ENCODE measurements at places on chromosomes 2 and 18.

DNA sequence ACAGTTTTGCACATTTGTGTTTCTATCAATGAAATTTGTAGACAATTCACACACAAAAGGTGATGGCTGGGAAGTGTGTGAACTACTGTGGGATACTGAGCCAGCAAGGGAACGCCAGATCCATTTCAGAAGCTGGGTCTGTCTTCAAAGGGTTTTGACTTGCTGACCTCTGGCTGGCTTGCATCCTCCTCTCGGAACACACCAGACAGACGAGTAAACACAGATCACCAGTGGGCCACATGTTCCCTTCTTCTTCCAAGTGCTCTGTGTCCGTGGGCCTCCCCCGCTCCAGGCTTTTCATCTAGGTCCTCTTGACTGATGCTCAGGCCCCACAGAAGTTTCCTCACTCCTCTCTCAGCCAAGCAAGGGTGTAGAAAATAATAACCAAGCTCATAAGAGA lies 122.2 kb upstream of the OSR1 start:
- DNase-seq, result no peak

DNA sequence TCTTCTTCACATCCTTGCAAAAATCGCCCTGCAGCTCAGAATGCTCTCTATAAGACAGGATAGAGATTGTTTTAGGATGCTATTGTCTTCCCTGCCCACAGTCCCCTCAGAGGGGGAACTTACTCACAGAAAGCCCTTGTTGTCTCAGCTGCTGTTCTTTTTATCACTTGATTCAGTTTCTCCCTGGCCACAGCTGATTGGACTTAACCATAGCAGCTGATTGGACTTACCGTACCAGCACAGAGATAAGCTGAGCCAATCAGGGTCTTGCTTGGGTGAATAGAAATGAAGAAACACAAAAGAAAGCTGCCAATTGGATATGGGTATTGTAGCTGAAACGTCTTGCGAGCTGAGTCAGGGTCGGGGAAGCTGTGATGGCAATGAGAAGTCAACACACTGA lies 194.2 kb upstream of the MEX3C start:
- peak; percentile 91 for DNase-seq

DNA sequence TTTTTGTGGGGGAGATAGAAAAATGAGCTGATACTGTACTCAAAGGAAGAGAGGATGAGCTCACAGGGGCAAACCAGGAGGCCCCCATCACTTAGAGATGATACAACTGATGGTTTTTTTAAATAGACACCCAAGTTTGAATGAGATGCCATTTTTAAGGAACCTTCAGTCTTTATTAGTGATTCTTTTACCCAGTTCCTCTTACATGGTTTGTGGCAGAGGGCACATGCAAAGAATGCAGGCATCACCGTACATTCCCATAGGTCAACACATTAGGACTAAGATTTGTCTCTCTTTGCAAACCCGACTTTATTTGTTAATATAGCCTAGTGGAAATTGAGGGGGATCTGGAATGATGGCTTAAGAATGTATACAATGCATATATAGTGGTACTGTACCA lies 250.9 kb downstream of the ASXL3 start:
- no peak for DNase-seq

DNA sequence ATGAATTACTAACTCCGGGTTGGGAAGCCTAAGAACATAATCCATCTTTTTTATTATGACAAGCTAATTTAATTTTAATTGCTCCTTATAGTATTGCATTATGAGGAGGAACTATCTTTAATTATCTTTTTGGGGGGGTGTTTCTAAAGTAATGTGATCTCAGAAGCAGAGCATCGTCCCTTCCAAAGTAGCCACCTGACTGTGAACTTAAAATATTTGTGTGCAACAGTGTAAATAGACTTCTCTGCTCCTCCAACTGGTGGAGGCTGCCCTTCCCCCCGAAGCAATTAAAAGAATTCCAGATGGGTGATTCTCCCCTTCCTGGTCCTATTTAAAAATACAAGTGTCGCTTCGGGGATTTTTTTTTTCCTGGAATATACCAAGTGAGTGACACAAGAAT lies 55.7 kb downstream of the TCF7L1 start:
- no peak for DNase-seq

DNA sequence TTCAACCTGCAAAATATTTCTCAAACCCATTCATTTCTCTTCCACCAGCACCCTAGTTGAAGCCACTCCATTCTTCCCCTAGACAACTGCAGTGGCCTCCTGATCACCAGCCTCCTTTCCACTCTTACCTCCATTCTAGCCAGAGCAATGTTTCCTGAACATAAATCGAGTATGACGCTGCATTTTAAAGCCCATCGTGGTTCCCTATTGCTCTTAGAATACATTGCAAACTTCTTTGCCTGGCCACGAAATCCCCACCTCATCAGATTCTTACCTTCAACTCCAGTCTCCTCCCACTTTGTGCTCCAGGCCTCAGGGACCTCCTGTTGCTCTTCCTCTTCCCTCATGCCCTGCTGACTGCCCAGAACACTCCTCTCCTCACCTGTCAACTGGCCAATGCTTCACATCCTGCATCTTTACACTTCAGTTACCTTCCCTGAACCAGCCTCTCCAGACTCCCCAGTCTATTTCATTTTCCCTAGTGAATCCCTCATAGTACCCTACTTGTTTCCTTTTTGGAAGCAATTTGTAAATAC lies 176.5 kb upstream of the CTAGE1 start:
- DNase-seq, result no peak

GRCh38 chr2:99431587-99432275 lies 58.1 kb downstream of the REV1 start:
- DNase-seq, result no peak

DNA sequence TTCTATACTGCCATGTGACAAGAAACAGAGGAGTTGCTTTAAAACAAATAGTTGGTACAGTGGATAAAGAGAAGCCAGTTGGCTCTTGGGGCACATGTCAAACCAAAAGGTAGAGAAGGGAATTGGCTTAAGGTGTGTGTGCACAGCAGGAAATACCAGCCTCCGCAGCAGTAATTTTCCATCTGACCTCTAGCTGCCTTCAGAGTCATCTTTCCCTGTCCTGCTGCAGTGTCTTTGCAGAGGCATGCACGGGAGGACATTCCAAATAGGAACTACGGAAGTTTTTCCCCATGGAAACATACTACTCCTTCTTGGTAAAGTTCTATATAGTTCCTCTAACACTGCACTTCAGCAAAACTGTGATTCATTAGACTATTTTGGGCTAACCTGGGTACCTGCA lies 99.5 kb downstream of the RAB3GAP1 start:
- no peak for DNase-seq

DNA sequence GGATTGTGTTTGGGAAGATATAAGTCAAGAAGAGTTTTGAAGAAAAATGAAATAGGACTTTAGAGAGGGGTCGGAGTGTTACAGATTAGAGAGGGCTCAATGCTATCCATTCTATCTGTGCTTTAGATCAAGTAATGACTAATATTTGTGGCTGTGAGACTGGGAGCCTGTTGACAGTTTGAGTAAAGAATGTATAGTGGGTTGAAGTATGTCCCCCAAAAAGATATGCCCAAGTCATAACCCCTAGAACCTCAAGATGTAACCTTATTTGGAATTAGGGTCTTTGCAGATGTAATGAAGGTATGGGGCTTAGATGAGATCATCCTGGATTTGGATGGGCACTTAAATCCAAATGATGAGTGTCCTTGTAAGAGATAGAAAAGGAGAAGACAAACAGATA lies 55.3 kb upstream of the SERPINE2 start:
- no peak for DNase-seq

DNA sequence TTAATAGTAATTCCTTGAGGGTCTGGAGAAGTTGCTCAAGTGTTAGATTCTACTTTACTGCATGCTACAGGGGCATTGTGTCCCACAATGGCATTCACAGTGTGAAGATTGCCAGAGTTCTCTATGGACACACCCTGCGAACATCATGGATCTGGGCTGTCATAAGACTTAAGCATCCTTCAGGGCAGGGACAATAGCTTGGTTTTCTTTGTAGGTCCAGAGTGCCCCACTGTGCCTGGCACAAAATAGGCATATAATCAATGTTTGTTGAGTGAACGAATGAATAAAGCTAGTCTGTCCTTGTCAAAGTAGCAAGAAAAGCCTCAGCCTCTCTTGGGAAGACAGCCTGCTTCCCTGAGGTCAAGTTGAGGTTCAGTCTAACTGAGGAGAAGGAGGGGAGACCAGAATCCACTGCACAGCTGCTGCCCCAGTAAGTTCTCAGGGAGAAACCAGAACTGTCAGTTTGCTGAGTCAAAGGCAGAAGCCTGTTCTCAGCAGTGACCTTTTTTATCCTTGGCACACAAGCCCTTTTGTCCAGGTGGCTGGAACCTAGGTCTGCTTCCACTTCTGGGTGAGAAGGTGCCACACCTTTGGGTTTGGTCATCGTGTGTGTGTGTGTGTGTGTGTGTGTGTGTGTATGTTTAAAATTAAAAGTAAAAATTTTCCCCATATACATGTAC lies 15.0 kb downstream of the INPP4A start:
- DNase-seq, result no peak

DNA sequence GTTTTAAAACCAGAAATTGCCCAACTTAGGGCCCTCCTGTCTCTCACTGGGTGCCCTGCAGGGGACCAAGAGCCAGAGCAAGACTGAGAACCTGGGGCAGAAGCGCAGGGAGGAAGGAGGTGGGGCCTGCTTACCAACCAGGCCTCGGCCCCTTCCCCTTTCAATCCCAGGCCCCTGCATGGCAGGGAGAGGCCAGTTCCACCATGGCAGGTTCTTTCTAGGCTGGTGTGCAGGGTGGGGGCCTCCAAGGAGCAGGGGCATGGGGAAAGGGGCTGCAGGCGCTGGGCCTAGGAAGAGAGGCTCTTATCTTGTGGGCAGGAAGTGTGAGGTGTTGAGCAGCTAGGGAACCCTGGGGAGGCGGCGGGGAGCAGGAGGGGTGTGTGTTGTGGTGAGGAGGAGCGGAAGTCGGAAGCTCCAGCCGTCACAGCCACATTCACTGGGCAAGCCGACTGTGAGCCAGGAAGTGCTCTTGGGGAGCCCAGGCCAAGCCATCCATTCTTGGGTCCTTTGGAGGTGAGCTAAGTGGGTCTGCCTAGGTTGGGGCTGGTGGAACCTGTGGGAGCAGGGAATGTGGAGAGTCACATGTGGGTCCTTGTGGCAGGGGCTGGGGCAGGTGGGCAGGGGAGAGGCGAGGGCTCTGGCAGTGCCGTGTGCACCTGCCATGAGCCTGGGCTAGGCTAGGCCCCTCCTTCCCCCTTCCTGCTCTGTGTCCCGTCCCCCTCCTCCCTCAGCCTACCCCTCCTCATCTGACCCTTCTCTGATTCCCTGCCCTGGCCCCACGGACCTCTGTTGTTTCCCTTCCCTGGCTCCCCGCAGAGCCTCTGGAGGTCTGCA lies at the start of gene PSD4:
Gene PSD4 (plus strand): TSS at position 430 of the 834 bp plus-strand sequence. CDS start 8,486 bp downstream, outside the sequence.
- peak; percentile 27 for DNase-seq

- peak; percentile 55 for DNase-seq
Observed at GRCh38 chr2:162123806-162124758, 28.0 kb downstream of the GCG start.

GRCh38 chr2:129062146-129062912 lies 743.7 kb upstream of the HS6ST1 start:
- DNase-seq, result no peak

DNA sequence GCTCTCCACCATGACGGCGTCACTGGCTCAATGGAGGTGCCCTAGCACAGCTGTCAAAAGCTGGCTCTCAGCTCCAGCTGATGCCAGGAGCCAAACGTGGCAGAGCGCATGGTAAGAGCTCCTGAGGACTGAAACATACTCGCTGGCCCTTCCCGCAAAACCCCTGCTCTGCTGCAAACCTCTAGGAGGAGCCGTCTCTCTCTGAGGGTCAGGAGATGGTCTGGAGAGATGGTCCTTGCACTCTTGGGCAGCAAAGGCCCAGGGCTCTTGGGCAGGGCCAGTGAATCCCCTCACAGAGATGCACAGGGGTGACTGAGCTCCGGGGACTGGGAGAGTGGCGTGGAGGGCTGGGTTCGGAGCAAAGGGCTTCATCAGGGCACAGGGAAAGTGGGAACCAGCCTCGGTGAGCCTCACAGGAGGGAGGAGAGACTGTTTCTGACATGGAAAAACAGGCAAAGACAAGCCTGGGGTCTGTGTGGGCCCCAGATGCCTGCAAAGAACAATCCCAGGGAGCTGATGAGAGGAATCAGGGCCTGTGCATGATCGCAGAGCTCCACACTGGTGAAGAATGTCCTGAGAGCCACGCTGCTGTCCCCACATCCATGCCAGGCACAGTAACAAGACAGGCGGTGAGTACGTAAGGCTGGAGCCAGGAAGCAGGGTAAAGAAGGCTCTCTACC lies 17.2 kb downstream of the SNORC start:
- no peak for DNase-seq

- DNase-seq, result no peak
Observed at GRCh38 chr2:19000776-19001175, 357.6 kb downstream of the OSR1 start.

DNA sequence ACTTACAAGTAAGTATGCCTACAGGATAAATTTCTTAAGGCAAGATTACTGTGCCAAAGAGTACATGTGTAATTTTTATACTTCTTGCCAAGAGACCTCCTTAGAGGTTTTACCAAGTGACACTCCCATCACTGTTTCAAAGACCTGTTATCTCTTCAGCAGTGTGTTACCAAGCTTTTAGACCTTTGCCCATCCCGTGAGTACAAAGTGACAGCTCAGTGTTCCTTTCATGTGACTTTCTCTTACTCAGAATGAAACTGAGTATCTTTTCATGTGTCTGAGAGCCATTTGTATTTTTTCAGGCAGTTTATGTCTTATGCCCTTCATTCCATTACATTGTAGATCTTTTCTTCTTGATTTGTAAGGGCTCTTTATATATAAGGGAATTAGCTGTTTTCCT lies 287.5 kb upstream of the SALL3 start:
- no peak for DNase-seq

GRCh38 chr2:56102098-56102497 lies 81.7 kb upstream of the CCDC85A start:
- no peak for DNase-seq

DNA sequence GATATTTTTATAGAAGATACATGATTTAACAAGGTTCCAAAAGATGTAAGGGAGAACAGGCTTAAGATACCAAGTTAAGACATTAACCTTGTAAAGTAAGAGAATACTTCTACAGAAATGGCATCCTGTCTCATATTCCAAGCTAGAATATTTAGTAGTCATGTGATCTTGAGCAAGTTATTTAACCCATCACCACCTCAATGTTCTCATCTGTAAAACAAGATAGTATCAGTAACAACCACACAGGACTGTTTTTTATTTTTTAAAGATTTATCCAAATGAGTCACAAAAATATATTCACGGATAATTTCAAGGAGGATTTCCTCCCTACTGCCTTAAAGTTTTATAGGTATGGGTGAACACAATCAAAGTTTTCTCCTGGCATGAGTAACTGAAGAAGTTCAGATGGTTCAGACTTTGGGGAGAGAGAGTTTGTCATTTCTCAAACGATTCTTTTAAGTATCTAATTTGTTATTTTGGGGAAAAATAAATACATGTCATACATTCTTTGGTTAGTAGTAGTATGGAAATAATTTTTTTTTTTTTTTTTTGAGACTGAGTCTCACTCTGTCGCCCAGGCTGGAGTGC lies 25.9 kb downstream of the ROCK1 start:
- DNase-seq, result no peak

Data from globus pallidus (tissue), 1 donor.